ENCODE measurements at places on chromosomes 2 and 18.

- DNase-seq: no peak
Measured at GRCh38 chr2:161839926-161840325, 215.7 kb downstream of the SLC4A10 start.

GRCh38 chr2:204749319-204749718, 204.0 kb downstream of the PARD3B start:
- DNase-seq: no peak

DNA sequence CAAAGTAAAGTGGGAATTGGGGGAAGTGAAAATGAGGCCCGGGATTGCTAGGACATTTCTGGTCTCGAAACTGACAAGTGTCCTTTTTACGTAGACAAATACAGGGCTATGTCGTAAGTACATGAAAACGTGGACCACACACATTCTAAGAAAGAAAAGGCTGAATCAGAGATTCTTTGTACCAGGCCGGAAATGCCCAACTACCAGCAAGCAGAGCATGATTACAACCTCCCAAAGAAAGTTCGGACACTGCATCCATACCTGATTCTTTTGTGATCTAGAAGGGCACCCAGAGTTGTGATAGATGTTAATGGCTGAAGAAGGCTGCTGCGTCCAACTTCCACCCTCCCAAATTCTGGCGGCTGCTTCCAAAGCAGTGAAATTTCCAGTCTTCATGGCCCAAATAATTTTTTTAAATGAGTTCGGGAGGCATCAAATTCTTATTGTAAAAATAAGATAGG, 1.7 kb downstream of the RBMS1 start:
- DNase-seq: no peak

GRCh38 chr2:42722320-42723190, 41.4 kb downstream of the OXER1 start:
- no peak for DNase-seq

- DNase-seq: no peak
Measured at GRCh38 chr2:215437614-215438013, 1.7 kb upstream of the FN1 start.

DNA sequence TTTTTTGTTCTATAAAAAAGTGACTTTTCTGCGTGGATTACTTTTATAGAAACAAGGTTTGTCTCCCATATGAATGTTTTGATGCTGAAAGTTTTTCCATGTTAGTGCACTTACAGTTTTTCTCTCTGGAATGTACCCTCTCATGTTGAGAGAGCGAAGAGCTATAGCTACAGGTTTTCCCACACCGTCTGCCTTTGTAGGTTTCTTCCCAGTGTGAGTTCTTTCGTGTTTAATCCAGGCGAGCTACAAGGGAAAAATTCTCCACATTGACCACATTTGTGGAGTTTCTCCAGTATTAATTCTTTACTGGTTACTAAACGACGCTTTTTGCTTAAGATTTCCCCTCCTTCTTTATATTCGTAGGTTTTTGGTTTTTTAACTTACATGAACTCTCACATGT, 85.1 kb downstream of the ACSL3 start:
- no peak for DNase-seq

GRCh38 chr2:13694673-13695072, 937.8 kb upstream of the LRATD1 start:
- DNase-seq: no peak

DNA sequence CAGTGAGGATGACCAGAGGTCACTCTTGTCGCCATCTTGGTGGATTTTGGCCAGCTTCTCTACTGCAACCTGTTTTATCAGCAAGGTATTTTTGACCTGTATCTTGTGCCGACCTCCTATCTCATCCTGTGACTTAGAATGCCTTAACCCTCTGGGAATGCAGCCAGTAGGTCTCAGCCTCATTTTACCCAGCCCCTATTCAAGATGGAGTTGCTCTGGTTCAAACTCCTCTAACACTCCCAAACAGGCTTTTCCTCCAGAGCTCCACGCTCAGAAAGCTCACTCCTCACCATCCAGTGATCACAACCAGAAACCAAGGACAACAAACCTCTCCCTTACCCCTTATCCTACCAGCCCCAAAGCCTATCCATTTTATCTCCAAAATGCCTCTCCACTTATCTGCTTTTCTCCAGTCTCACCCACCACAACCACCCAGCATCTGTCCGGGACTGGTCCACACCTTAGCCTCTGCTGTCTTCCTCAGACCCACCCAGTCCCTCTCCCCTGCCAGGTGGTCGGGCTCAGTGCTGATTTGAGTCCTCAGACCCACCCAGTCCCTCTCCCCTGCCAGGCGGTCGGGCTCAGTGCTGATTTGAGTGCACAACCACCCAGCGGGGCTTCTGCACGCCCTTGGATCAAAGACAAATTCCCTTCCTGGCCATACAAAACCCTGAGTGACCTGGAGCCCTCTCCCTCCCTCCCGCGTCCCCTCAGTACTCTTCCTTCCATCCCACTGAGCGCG, 11.7 kb upstream of the SMAD7 start:
- DNase-seq: no peak

DNA sequence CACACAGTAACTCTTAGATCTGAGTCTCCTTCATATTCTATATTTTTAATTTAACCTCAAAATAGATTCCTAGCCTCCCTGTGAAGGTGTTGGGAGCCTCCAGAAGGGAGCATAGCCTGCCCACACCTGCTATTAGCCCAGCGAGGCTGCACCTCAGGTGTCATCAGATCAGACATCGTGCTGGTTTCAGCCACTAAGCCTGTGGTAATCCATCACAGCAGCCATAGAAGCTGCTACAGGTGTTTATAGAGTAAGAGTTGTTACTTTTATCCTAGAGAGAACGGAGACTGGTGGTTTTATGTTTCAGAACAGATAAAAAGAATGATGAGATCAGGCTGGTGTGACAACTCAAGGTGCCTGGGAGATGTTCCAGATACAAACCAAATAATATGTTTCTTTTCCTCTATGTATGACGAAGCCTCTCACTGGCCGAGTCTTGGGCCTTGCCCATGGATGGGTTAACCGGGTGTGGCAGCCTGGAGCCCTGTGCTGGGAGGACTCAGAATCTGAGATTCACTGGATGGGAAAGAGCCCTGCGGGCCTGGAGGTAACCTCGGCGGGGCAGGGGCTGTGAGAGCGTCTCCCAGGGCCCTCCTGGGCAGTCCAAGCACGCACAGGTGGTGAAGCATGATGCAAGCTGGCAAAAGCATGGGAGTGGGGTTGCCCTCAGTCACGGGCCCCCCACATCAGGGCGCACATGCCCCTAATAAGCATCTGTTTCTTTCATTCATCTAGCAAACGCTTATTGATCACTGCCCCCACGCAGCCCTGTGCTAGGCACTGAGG, 73.7 kb downstream of the MRPS9 start:
- DNase-seq: no peak

GRCh38 chr18:79682894-79683625, 3.5 kb downstream of the CTDP1 start:
- no peak for DNase-seq

GRCh38 chr2:175766880-175767279, 235.2 kb downstream of the LNPK start:
- DNase-seq: no peak

DNA sequence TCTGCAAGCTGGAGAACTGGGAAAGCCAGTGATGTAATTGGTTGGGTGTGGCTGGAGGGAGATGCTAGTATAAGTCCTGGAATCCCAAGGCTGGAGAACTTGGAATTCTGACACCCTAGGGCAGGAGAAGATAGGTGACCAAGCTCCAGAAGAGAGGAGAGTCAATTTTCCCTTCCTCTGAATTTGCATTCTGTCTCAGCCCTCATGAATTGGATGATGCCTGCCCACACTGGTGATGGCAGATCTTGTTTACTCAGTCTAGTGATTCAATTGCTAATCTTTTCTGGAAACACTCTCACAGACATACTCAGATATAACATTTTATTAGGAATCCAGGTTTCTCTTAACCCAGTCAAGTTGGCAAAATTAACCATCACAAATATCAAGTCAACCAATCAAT, 287.2 kb downstream of the RDH14 start:
- DNase-seq: no peak

DNA sequence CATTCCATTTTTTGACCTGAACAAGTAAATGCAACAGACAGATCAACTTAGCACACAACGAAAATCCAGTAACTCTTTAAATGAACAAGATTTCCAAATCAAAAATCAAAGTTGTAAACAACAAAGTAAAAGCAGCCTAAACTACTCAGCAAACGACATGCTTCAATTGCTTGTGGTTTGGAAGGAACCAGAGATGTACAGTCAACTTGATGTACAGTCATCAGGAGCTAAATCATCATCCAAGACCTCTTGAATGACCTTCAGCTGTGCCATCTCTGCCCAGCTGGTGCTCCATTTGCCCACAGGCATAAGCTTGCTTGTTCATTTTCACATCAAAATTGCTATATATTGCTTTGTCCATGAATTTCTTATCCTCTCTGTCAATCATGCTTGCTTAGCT, 109.8 kb downstream of the UPP2 start:
- DNase-seq: no peak

- DNase-seq: no peak
Measured at GRCh38 chr2:179596018-179596417, 265.4 kb downstream of the ZNF385B start.

GRCh38 chr2:98090951-98091350, 4.0 kb downstream of the VWA3B start:
- no peak for DNase-seq

DNA sequence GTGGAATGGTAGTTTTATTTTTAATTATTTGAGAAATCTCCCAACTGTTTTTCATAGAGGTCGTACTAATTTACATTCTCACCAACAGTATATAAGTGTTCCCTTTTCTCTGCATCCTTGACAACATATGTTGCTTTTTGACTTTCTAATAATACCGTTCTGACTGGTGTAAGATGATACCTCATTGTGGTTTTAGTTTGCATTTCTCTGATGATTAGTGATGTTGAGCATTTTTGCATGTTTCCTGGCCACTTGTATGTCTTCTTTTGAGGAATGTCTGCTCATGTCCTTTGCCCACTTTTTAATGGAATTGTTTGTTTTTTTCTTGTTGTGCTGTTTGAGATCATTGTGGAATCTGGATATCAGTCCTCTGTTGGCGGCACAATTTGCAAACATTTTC, 242.5 kb downstream of the ZNF521 start:
- DNase-seq: no peak

DNA sequence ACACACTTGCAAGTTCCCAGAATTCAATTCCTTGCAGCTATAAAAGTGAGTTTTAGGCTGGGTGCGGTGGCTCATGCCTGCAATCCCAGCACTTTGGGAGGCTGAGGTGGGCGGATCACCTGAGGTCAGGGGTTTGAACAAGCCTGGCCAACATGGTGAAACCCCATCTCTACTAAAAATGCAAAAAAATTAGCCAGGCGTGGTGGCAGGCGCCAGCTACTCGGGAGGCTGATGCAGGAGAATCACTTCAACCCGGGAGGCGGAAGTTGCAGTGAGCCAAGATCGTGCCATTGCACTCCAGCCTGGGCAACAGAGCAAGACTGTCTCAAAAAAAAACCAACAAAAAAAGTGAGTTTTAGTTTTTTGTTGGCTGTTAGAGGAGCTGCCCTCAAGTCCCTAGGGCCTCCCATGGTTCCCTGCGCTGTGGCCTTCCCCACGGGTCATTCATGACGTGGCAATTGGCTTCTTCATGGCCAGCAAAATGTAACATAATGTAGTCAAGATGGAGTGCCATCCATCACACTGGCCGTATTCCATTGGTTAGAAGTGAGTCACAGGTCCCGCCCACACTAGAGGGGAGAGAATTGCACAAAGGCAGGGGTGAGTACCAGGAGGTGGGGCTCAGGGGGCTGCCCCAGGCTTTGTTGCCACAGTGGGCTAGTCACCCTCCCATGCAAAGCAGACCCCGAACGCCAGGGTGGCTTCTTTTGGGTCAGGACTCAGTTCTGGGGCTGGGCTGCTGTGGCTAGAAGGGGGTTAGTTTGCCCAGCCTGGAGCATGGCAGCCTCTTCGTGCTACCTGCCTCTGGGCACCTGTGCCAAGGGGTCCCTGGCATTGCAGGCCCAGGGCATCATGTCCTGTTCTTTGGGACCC, 37.7 kb upstream of the INHBB start:
- DNase-seq: no peak

DNA sequence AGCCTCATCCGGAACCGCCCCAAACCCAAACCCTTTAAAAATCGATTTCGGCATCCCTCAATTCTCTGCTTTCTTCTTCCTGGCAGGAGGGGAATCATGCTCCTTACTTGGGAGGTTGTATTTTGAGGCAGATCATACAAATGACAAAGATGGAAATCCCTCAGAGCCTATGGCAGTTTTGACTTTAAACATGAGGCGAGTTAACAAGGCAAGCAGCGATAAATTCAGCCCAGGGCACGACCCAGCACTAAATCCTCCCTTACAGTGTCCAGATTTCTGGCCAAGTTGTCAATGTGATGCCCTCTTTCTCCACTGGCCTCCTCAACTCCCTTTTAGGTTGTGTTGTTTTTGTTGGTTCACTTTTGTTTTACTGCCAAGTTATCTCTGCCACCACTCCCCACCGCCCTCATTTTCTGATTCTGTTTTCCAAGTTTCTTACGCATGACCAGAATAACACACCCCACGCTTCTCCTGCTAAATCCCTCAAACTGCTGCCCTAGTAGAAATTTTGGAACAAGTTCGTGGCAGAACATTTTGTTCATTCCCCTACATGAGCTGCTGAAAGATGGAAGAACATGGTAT, 68.3 kb downstream of the CTAGE1 start:
- DNase-seq: no peak

GRCh38 chr2:65574993-65575392, 142.6 kb upstream of the SPRED2 start:
- DNase-seq: no peak

- no peak for DNase-seq
Measured at GRCh38 chr18:13241893-13242175, 23.3 kb downstream of the LDLRAD4 start.

GRCh38 chr2:172462849-172463381, 35.5 kb downstream of the ITGA6 start:
- DNase-seq: no peak

Measured in stimulated activated CD8-positive, alpha-beta memory T cell treated with anti-CD3 and anti-CD28 coated beads, Interleukin-4, amount 100 ng/mL, for 24 hours (primary cell).